Thymus (tissue), 14 donors: ENCODE measurements at places on chromosomes 13 and 19.

- no peak for DNase-seq
These were observed 30.2 kb upstream of the C19orf12 start for GRCh38 chr19:29745253-29745652.

- no peak for DNase-seq
These were observed 53.5 kb downstream of the PTPRS start for GRCh38 chr19:5287066-5287465.

GRCh38 chr19:42512130-42512636 lies 16.1 kb downstream of the CEACAM1 start:
- no peak for DNase-seq

- DNase-seq: peak; percentile 76
These were observed 1.0 kb downstream of the PRMT1 start for GRCh38 chr19:49677901-49678674.

- no peak for DNase-seq
These were observed 837.3 kb upstream of the KLHL1 start for GRCh38 chr13:70945506-70945905.

DNA sequence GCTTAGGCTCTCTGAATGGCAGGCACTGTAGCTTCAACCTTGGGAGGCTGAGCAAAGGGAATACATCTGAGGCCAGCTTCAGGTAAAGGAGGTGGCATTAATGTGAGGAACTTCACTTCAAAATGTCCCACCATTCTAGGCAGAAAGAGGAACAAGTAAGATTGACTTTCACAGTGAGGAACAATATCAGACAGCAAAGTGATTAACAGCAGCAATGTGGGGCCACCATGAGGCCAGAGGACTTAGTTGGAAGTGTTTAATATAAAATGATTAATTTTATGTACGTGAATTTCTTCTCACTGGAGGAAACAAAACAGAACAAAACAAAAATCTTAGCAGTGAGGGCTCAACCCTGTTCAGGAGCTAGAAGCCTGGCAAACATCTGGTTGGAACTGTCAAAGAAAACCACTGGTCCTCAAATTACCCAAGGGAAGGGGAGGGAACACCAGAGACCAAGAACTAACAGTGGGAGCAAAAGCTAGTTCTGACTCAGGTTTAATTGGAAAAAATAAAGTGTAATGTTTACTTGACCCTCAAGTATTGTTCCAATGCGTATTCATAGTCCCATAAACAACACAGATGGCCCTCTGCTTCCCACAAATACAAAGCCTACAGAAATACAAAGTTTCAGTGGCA lies 43.9 kb upstream of the FRY start:
- DNase-seq: no peak

DNA sequence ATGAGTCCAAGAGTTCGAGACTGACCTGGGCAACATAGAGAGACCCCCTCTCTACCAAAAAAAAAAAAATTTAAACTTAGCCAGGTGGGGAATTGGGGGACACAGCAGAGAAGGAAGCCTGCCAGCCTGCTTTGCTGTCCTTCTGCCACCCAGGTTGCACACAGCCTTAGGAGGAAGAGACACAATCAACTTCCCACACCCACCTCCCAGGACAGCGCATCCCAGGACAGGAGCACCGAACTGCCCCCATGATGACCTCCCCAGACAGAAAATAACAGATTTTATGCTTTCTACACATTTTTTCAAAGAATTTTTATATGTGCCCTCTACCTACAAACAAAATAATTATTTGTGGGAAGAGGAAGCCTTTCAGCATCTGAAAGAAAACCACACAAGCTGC lies 126.0 kb upstream of the ZNF507 start:
- DNase-seq: no peak

DNA sequence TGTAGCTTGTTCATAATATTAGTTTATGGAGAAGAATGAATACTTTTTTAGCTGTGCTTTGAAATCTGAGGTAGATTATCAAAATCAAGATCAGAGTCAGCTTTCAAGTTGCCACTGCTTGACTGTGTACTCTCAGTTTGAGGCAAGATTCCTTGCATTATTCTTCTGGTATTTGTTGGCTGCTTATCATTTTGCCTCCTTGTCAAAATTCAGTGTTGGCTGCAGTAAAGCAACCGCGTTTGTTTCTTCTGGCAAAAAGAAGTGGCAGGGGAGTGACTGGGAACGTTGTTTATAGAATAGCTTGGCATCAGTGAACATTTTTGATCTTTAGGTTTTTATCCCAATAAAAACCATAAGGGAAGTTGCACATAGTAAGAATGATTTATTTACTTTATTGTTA lies 419.3 kb upstream of the GPC6 start:
- DNase-seq: no peak

DNA sequence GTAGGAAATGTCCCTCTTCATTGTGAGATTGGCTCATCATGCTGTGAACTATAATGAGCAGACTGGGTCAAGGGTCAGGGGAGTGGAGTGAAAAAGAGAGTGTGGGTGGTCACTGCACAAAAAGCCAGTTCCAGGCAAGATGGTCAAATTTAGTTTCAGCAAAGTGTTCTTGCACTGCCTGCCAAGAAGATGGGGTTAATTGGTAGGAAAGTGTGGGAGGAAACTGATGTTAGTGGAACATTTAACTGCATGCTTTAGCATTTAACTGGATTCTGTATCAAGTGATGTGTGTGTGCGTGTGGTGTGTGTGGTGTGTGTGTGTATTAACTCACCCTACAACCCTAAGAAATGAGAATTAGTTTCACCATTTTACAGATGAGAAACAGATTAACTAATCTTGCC lies 131.6 kb downstream of the COG6 start:
- no peak for DNase-seq

GRCh38 chr19:3669947-3670795 lies 30.1 kb downstream of the PIP5K1C start:
- no peak for DNase-seq

DNA sequence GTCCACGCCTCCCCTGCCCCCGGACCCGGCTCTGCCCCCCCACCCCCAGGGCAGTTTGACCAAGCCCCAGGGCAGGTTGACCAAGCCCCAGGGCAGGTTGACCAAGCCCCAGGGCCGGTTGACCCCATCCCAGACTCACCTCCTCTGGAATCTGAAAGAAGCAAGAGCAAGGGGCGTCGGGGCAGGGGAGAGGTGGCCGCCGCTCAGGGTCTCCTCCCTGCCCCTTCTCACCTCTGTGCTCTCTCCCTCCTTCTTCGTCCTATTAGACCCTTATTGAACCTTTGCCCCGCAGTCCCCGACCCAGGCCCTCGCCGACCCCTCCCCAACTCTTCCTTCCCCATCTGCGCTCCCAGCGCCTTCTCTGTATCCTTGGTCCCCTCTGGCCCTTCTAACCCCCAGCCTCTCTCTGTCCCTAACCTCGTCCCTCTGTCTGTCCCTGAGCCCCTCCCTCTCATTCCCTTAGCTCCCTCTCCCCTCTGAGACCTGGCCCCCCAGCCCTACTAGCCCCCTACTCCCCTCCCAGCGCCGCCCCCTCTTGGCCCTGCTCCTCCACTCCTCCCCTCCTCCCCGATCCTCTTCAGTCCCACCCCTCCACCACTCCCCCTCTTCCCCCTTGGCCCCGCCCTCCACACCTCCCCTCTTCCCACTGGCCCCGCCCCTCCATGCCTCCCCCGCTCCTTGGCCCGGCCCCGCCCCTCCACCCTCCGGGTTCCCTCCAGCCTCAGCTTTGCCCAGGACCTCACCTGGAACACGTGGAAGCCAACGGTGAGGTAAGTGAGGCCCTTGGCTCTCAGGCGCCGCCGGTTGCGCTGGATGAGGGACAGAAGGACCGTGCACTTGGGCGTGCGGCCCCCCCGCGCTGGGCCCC lies 7.6 kb downstream of the CAPN12 start:
- no peak for DNase-seq

DNA sequence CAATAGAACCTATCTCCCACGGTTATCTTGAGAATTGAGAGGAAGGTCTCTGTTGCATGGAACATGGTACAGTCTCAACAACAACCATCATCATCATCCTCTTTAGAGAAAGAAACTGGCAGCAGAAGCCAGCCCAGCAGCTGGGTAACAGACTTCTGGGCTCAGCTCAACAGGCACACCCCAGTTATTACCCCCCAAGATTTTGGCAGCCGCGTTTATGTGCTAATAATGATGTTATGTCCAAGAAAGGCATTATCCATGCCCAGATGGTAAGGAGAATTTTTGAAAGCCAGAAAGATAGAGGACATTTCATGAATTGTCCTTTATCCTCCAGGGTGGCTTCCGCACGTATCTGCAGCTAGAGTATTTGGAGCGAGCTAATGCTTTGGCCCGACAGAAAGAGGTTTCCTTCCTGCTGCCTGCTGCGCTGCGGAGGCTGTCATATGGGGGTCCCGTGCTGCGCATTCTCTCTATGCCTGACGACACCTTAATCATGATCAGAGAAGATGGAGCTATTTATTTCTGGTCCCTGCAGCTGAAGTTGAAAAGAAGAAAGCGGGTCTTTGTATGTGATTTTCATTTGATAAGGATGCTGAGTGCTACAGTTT lies 89.9 kb downstream of the TEX26 start:
- DNase-seq: no peak

DNA sequence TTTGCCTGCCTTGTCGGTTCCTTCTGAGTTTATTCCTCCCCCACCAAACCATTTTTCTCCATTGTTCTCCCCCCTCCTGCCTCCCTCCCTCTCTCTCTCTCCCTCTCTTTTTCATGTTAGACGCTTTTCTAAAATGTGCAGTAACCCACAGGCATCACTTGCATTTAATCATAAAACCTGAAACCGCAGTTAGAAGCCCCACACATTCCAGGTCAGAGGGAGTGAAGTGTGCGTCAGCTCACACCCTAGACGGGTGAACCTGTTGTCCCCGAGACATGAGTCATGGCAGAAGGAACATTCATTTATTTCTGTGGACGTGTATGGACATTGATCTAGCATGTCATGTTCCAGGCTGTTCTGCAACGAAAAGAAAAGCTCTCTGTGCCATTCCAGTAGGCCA lies 19.9 kb downstream of the ONECUT3 start:
- no peak for DNase-seq

- no peak for DNase-seq
These were observed at the start of gene NOVA2 for GRCh38 chr19:45973553-45974338. TSS of gene NOVA2 (minus strand) at chr19:45973865. CDS start at chr19:45973351, 514 bp downstream.

- DNase-seq: peak; percentile 28
These were observed 1.1 kb downstream of the PPP6R1 start for GRCh38 chr19:55257461-55258420.

- no peak for DNase-seq
These were observed 19.1 kb upstream of the KCTD4 start for GRCh38 chr13:45219938-45220375.

DNA sequence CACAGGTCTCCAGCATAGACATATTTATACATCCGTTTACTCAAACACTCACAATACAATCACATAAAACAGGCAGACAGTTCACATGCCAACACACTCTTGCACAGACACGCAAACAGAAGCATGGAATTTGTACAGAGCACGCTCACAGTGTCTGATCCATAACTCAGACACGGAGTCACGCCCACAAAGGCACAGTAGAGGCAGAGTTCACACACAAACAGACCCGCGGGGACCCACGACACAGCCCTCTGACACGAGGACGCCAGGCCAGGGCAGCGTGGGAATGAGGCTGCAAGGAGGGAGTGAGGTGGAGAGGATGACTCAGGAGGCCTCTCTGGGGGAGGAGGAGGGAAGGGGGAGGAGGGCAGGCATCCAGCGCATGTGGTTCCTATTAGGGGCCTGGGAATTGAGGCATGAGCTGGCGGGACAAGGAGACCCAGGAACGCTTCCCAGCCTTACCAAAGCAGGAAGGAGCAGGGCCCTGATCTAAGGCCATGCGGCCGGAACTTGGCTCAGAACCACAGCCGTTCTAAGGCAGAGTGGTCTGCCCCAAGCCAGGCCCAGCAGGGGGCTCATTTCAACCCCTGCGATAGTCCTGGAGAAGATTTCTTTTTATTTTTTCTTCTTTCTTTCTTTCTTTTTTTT lies 9.1 kb upstream of the OLFM2 start:
- DNase-seq: no peak

GRCh38 chr13:90773681-90774080 lies 573.8 kb upstream of the MIR17HG start:
- DNase-seq: no peak

GRCh38 chr13:40148101-40148500 lies 492.6 kb downstream of the COG6 start:
- DNase-seq: no peak

DNA sequence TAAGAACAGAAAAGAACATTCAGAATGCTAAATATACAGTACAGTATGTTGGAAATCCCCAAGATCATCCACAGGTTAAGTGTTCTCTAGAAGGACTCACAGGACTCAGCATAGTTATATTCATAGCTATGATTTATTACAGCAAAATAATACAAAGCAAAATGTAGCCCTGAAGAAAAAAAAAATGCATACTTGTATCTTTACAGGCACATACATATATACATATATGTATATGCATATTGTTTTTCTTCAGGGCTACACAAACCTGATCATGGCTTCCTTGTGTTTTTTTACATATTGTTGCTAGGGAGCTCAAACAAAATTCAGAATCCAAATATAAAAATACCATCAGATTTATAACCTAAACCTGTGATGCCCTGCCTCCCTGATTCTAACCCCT lies 78.5 kb downstream of the TUBA3C start:
- no peak for DNase-seq

DNA sequence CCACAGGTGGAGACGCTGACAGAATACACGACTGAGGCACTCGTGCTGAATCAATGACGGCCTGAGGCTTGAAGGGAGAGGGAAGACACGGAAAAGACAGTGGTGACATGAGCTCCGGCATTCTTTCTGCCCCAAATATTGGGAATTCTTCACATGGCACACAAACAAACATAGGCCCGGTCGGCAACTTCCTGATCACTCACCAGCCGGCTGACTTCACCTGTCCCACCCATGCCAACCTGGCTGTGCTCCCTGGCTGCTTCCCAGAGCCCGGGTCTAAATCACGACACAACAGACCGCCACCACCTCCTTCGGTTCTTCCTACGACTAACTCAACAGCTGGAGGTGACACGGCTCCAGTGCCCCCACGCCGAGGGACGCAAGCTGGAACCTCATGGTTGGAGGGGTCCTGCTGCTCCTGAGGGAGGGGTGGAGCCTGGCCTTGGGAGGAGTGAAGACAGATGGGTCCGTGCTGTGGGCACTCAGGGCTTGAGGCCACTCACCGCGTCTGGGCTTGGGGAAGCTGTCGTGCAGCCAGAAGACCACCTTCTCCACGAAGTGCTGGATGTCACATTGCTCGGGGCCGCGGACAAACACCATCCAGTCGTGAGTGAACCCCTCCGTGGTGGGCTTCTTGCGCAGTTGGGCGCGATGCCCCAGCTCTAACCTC lies 9.6 kb downstream of the MLLT1 start:
- DNase-seq: no peak

GRCh38 chr13:109389892-109390345 lies 396.5 kb downstream of the IRS2 start:
- DNase-seq: no peak

DNA sequence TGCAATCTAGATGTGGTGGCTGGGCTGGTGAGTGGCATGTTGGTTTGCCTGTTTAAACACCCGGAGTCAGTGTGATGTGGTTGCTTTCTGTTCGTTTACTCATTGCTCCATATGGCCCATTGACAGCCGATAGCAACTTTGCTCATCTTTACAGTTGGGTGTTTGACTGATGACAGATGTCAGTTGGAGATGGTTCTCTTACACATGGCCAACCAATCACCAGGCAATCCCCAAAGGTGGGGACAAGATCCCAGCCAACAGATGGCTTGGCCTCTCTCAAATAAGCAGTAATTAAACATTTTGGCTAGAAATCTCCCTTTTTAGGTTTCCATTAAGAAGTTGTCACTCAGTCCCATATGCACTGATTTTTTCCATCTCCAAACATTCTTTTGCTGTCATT lies 497.1 kb upstream of the ARGLU1 start:
- no peak for DNase-seq

GRCh38 chr13:74979703-74980102 lies 502.3 kb downstream of the TBC1D4 start:
- DNase-seq: no peak
